Activated T-helper 1 cell treated with anti-CD3 and anti-CD28 coated beads, Interleukin-12 subunit alpha, Interleukin-12 subunit beta, Interleukin-2, Interleukin-4 antibody, amounts not matched to agents 30 ng/mL and 10 ng/mL and 1 ng/mL, durations not matched to agents 14 hours and 24 hours and 36 hours (primary cell): ENCODE measurements at places on chromosomes 16 and 17. TPM values are rescaled to one million over a fixed set of nuclear protein-coding genes. Genes with fewer than 3 reads are reported as not detected.

DNA sequence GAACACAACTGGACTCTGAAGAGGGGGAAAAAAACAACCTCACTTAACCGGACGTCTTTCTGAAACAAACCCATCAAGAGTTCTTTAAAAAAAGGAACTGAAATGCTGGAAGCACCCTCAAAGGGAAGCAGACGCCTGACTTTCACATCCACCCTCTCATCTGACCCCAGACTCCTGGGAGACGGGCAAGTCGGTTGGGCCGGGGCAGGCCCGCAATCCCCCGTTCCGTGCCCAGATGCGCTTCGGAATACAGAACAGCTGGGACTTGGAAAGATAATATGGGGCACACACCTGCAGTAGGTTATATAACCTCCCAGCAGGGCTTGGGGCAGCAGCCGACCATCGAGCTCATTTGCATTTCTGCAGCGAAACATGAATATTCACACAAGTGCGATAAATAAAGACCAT lies 3.7 kb downstream of the ARHGAP27 start:
- H3K27ac ChIP-seq: peak overlapping the region; percentile 52
- H3K4me1 ChIP-seq: peaks cover 29% of the 10 kb centered on the region
- H3K4me3 ChIP-seq: peak overlapping the region; percentile 51
- no peak for DNase-seq

DNA sequence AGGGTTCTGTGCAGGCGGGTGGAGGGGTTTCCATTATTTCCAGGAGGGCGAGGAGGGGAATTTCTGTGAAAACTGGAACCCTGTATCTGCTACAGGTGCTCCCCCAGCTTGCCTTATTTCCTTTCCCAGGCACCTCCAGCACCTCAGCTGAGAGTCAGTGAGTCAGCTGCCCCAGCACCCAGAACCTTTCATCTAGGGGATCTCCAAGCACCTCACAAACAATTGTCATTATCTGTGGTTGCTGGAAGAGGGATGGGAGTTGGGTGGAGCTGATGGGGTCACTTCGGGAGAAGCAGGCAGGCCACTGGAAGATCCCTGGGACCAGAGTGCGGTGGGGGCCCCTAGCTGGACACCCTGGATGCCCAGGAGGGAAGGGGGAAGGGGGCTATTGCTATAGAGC lies 10.0 kb upstream of the CLUH start:
- no peak overlapping the region for H3K4me3 ChIP-seq
- peaks cover 8% of the 10 kb centered on the region for H3K4me1 ChIP-seq
- no peak for DNase-seq
- no peaks in the 10 kb centered on the region for H3K36me3 ChIP-seq

- no peaks in the 10 kb centered on the region for H3K4me1 ChIP-seq
- no peak overlapping the region for H3K4me3 ChIP-seq
- no peak overlapping the region for H3K27ac ChIP-seq
- DNase-seq: no peak
Observed at GRCh38 chr16:55736671-55737070, 80.9 kb downstream of the SLC6A2 start.

The MGAT5B gene
- 0.81 and 1.2 TPM in 2 replicates for total RNA-seq

DNA sequence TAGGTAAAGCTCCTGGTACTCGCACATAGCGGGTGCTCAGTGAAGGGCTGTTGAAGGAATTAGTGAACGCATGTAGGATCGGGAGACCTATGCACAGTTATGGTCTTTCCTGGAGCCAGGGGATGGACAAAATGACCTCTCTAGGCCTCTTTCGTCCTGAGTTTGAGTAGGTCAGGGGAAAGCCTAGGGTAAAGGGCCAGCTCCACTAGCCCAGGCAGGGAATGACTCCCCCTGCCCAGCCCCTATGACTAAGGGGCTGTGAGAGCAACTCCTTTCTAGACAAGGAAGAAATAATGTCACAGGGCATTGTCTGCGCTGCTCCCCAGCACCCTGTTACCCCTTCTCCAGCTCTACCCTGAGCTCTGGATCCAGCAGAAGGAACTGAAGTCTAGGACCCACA lies 24.6 kb upstream of the FMNL1 start:
- H3K27ac ChIP-seq: no peak overlapping the region
- H3K36me3 ChIP-seq: no peaks in the 10 kb centered on the region
- DNase-seq: no peak

GRCh38 chr16:2974319-2975056 lies 5.3 kb downstream of the PAQR4 start:
- H3K27me3 ChIP-seq: no peaks in the 10 kb centered on the region
- no peak overlapping the region for H3K27ac ChIP-seq
- H3K4me3 ChIP-seq: no peak overlapping the region
- no peak for DNase-seq
- peaks cover 9% of the 10 kb centered on the region for H3K4me1 ChIP-seq

- H3K27me3 ChIP-seq: peaks cover 10% of the 10 kb centered on the region
- H3K36me3 ChIP-seq: no peaks in the 10 kb centered on the region
- no peak overlapping the region for H3K4me3 ChIP-seq
- H3K4me1 ChIP-seq: peaks cover 8% of the 10 kb centered on the region
- DNase-seq: no peak
Observed at GRCh38 chr17:80095038-80095843, 6.1 kb upstream of the GAA start.

The CHRNB1 gene
- 6.6 and 7.0 TPM in 2 replicates for total RNA-seq

GRCh38 chr17:72101526-72101925 lies 19.3 kb upstream of the SOX9 start:
- no peaks in the 10 kb centered on the region for H3K4me1 ChIP-seq
- DNase-seq: no peak
- H3K36me3 ChIP-seq: no peaks in the 10 kb centered on the region
- H3K27me3 ChIP-seq: peaks cover 1% of the 10 kb centered on the region
- H3K27ac ChIP-seq: no peak overlapping the region
- no peak overlapping the region for H3K4me3 ChIP-seq

GRCh38 chr16:1275791-1276579 lies 20.1 kb downstream of the TPSD1 start:
- H3K36me3 ChIP-seq: no peaks in the 10 kb centered on the region
- H3K4me1 ChIP-seq: no peaks in the 10 kb centered on the region
- no peaks in the 10 kb centered on the region for H3K27me3 ChIP-seq
- H3K27ac ChIP-seq: no peak overlapping the region
- H3K4me3 ChIP-seq: no peak overlapping the region

The QRICH2 gene
- 2.7 and 3.3 TPM in 2 replicates for total RNA-seq

The ATP2A1 gene
- total RNA-seq: 2.6 and 3.3 TPM in 2 replicates

The LGALS9B gene
- not detected in 2 replicates for total RNA-seq

DNA sequence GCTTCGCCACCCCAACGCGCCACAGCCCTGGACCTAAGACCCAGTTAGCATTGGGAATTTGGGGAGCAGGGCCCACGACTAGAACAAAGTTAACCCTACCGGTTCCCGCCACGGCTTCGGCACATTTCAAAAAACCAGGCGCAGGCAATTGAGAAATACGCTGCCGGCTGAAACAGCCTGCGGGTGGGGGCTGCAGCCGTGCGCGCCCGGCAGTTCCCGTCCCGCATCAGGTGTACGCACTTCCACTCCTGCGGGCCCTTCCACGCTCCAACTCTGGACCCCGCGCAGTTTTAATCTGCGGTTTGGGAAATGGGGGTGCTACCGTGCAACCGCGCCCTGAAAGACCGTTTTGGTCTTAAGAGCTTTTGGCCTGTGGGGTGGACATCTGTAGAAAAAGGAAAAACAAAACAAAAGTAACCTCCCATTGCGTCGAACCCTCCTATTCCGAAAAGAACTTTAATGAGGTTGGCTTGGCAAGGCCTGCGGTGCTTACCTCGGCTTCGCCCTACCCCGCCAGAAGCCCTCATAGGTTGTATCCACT lies 7.1 kb downstream of the IRX5 start:
- no peaks in the 10 kb centered on the region for H3K4me1 ChIP-seq
- no peak overlapping the region for H3K27ac ChIP-seq
- no peaks in the 10 kb centered on the region for H3K36me3 ChIP-seq
- no peak overlapping the region for H3K4me3 ChIP-seq

The NUPR1 gene
- total RNA-seq: not detected in 2 replicates

The SLFN12 gene
- total RNA-seq: 6.6 and 8.4 TPM in 2 replicates

GRCh38 chr16:1125471-1125870 lies 27.4 kb upstream of the CACNA1H start:
- H3K27me3 ChIP-seq: no peaks in the 10 kb centered on the region
- H3K4me1 ChIP-seq: no peaks in the 10 kb centered on the region
- no peak overlapping the region for H3K4me3 ChIP-seq
- no peak overlapping the region for H3K27ac ChIP-seq
- no peaks in the 10 kb centered on the region for H3K36me3 ChIP-seq
- DNase-seq: no peak

GRCh38 chr17:49472527-49472926 lies 22.6 kb upstream of the NGFR start:
- H3K27me3 ChIP-seq: peaks cover 46% of the 10 kb centered on the region
- DNase-seq: no peak
- no peaks in the 10 kb centered on the region for H3K36me3 ChIP-seq
- H3K4me3 ChIP-seq: no peak overlapping the region
- H3K4me1 ChIP-seq: no peaks in the 10 kb centered on the region
